NCI-H146 (cell line): ENCODE measurements at places on chromosomes 4 and X.

DNA sequence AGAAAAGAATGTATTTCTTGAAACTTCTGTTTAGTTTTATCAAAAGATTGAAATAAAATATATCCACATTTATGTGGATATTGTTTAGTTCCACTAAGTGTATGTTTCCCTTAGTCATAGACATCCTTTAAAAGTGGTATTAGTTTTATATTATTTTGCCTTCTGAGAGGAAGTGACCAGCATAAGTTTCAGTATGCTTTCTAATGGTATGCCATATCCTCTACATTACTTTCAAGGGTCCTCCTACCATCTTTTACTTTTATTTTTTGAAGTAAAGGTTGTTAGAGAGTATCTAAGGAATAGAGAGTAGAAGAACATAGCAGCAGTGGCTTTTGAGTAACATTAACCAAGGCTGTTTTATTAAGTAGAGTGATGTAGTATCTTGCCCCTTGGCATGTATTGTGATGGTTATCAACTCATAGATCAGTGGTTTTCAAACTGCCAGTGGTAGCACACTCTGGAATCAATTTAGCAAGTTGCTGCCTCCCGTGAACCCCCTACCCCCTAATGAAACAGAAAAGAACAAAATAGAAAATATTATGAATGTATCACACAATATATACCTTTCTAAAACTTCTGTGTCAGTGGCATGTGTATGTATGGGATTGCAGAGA is 44.8 kb downstream of the RBPJ start:
- DNase-seq: no peak

GRCh38 chr4:5839751-5840674 is 52.9 kb downstream of the CRMP1 start:
- peak; percentile 39 for DNase-seq

GRCh38 chrX:132612821-132613564 is 124.2 kb upstream of the MBNL3 start:
- DNase-seq: peak; percentile 30

DNA sequence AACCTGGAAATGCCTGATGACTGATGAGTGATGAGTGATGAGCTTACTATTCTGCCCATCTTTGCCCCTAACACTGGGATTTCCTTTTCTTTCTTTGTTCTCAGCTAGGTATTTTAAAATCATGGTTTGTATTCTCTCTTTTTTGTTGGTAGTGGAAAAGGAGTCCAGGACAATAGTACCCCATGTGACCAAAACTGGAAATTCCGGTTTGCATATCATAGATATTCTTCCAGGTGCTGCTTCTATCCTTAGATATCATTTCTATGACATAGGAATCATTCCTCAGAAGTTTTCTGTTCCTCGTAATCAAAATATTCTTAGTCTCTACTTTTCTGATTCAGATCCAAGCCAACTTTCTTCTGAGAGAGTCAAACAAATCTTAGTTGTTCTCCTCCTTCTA is 320.5 kb upstream of the TET2 start:
- no peak for DNase-seq

GRCh38 chr4:145828802-145829485 is 109.7 kb downstream of the ZNF827 start:
- DNase-seq: no peak

GRCh38 chrX:110331444-110332030 is 13.7 kb upstream of the AMMECR1 start:
- no peak for DNase-seq

DNA sequence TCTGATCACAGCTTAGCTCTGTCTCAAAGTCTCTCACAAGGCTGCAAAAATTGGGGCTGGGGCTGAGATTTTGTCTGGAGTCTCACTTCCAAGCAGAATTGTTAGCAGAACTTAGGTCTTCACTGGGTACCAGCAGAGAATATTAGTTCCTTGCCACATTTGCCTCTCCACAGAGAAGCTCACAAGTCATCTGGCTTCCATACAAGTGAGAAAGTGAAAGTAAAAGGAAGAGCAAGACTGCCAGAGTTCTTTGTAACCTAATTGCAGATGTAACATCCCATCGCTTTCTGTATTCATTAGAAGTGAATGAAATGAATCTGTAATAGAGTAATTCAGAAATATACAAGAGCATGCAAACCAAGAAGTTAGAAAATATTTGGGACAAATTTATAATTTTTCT is 624.1 kb upstream of the GNPDA2 start:
- no peak for DNase-seq

DNA sequence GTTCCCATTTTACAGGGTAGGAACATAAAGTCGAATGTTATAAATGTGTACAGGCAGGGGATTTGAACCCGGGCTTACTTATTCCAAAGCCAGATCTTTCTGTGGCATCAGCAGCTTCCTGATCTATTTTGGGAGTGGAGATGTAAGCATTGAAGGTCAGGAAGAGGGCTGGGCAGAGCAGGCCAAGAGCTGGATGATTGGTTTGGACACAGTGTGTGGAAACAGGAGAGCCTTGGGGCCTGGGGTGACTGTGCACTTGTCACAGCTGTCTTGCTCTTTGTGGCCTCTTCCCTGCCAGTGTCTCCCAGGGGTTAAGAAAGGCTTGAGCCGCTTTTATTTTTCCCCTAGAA is 127.9 kb upstream of the ENPP6 start:
- DNase-seq: no peak
